ACHN (cell line): ENCODE measurements at places on chromosomes 4 and X.

DNA sequence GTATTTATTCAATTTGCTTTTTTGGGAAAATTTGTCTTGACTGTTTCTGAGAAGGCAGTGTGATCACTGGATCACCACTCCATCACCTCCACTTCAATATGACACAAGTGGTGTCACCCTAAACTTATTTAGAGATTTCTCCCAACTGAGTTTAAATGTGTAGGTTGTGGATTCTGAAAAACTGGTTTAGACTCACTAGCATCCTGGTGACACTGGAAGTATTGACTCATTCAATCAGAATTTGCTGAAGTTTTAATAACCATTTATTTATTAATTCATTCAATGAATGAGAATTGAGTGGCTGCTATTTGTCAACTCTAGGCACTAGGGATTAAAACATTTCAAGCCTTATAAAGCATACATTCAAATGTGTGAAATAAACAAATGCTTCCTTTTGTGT is 819.1 kb upstream of the EPHA5 start:
- no peak for DNase-seq

GRCh38 chr4:128796934-128797333 is 12.6 kb upstream of the JADE1 start:
- DNase-seq = no peak

- DNase-seq = no peak
Observed at GRCh38 chrX:132365490-132365889, 123.3 kb downstream of the MBNL3 start.

GRCh38 chrX:10598540-10598939 is 21.8 kb downstream of the MID1 start:
- no peak for DNase-seq

- DNase-seq = peak; percentile 6
Observed at GRCh38 chrX:49191574-49192011, 5.4 kb upstream of the PRICKLE3 start.

- no peak for DNase-seq
Observed at GRCh38 chr4:700587-701264, 4.9 kb upstream of the PCGF3 start.

GRCh38 chr4:143344774-143345173 is 8.1 kb downstream of the GAB1 start:
- no peak for DNase-seq

DNA sequence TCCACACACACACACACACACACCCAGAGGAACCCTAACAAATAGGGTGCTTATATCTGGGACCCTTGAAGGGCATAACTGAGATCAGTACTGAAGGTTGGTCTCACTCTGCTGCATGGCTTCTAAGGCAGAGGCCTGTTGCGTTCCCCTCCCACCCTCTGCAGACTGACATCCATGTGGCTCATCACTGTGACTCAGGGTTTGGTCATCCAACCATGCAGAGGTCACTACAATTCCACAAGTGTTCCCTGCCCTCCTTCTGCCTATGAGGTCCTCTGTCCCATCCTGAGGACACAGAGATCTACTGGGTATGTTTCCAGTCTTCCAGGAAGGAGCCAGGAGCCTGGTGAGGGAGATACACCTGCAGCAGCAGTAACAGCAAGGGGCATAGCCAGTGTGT is 55.8 kb downstream of the XAGE2 start:
- peak; percentile 7 for DNase-seq

GRCh38 chrX:16491461-16491860 is 158.5 kb upstream of the S100G start:
- no peak for DNase-seq

DNA sequence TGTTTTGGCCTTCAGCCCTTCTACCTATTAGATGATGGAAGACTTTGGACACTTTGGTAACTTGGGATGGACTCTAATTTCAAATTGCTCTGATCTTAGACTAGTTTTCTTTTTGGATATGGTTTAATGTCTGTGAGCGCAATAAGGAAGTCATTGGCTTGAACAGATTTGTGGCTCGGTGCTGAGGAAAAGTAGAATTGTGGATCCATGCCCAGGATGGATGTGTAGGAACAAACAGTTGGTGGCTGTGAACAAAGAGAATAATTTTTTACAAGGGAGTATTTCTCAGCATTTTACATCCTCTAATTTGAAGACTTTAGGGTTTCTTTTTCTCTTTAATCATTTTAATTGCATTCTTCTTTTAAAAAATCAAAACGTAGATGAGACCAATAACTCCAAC is 327.1 kb downstream of the GLUD2 start:
- no peak for DNase-seq

DNA sequence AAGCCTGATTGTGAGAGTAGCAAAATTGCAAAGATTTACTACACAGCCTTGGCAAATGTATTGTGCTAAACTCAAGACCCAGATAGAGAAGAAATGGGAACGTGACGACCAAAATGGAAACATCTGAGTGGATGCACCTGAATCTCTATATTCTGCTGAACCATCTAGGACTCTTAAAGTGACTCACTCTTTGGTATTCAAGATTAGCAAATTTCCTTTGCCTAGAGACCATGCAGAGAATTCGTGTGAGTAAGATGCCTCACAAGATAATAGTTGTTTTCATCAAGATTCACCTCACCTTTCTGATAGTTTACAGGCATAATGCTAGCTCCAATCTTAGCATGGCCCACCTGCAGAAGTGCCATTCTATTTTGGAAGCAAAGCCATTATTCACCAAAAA is 14.4 kb upstream of the ATOH1 start:
- no peak for DNase-seq

GRCh38 chrX:40095583-40096394 is 2.0 kb downstream of the BCOR start:
- DNase-seq = no peak

- DNase-seq = no peak
Observed at GRCh38 chr4:53055274-53055673, 193.2 kb downstream of the RASL11B start.

- no peak for DNase-seq
Observed at GRCh38 chrX:43589735-43590134, 66.4 kb upstream of the MAOA start.

DNA sequence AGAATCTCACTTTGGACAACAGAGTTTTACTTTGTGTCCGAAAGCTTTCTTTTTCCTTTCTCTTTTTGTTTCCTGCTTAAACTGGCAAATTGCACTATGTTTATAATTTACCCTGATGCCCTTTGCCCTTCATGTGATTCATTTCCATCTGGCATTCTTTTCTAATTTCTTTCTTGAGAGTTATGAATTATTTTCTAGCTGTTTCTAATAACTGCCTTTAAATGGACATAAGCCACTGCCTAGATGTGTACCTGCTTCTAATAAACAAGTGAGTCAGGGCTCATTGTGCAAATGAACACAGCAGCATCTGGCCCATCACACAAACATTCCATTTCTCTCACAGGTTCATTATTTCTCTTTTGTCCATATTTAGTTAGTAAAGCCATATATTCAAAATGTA is 242.3 kb upstream of the GPRIN3 start:
- DNase-seq = no peak

- no peak for DNase-seq
Observed at GRCh38 chr4:156931267-156931666, 40.3 kb downstream of the PDGFC start.

GRCh38 chr4:174451718-174452296 is 70.5 kb downstream of the HPGD start:
- no peak for DNase-seq

DNA sequence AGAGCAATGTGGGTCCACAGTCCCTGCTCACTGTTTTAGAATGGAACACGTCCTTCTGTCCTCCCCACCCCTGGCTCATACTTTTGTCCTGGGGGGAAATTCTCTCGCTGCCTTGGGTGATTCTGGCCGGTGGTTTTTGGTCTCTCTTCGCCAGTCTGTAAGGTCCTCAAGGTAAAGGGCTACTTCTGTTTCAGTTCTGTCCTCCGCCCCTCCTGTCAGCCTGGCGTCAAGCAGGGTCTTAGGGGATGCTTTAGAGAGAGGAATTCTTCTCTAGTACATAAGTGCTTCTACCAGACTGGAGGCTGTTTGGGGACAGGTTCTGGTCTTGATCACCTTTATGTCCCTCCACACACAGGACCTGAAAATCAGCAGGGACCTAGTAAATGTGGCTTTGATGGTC is 617 bp upstream of the MRFAP1L1 start:
- DNase-seq = no peak

- DNase-seq = no peak
Observed at GRCh38 chr4:11602606-11603340, 174.1 kb upstream of the HS3ST1 start.

GRCh38 chrX:134246282-134246681 is 9.3 kb downstream of the CCDC160 start:
- DNase-seq = no peak
